T-helper 22 cell (primary cell): ENCODE measurements at places on chromosomes 5 and 9.

DNA sequence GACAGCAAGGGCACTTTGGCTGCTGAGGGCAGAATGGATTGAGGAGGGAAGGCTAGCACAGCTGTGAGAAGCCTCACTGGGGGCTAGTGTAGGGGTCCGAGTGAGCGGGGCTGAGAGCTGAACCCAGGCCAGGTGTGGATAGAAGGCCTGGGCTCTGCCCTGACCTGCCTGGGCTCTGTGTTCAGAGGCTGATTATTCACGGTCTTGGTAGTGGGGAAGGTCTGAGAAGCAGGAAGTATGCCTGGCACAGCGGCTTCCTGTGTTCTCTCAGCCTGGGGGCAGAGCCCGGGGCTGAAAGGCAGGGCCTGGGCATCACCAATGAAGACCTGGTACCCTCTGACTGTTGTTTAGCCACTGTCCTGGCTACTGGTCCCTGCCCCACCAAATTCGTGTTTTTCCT lies 136.4 kb upstream of the TBC1D2 start:
- no peak for DNase-seq

GRCh38 chr9:82597241-82598203 lies 465.4 kb downstream of the RASEF start:
- DNase-seq: no peak

- DNase-seq: no peak
Observed at GRCh38 chr5:150291388-150292385, 2.1 kb upstream of the CAMK2A start.

- DNase-seq: no peak
Observed at GRCh38 chr9:82586918-82587356, 476.0 kb downstream of the RASEF start.

DNA sequence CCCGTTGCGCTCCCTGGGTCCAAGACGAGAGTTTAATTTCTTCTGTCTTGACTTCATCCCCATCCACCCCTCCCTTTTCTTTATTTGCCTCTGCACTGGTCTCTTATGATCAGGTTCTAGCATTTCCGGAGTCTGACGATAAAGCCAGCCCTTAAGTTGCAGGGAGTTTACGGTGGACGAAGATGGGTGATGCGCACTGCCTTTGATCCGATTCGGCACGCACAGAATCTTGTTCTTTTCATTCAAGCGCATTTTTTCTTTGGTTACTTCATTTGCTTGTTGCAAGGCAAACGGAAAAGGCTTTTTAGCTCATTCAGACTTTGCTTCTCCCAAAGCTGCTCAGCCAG lies 488 bp upstream of the MCTP1 start:
- DNase-seq: no peak

DNA sequence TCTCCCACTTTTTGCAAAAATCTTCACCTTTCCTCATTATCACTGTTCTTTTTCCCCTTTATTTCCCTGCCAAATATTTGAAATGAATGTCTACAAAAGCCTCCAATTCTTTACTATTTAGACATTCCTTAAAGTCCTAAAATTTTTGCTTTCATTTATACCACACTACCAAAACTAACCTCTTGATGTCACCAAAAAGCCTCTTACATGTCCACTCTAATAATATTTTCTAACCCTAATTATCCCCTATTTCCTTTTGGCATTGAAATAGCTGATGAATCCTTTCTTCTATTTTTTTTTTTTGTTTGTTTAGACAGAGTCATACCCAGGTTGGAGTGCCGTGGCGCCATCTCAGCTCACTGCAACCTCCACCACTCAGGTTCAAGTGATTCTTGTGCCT lies 32.3 kb upstream of the NRG2 start:
- DNase-seq: no peak

DNA sequence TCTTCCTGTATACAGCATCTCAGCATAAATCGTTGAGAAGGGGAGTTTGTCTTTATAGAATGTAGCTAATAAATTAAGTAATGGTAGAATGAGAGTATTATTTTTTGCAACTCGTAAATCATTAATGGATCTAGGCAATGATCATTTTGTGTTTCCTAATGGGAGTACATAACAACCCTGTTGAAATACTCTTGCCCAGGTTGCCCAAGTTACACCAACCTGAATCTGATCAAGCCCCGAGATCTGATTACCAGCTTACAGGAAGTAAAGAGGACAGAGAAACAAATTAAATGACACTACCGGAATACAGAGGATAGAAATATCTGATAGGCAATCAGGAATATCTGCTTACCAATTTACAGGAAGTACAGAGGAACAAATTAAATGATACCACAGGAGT lies 107.3 kb downstream of the AOPEP start:
- DNase-seq: no peak

- DNase-seq: no peak
Observed at GRCh38 chr5:114999176-114999575, 170.5 kb downstream of the TRIM36 start.

- no peak for DNase-seq
Observed at GRCh38 chr5:128303593-128303992, 220.0 kb downstream of the SLC12A2 start.

GRCh38 chr9:23081377-23081776 lies 634.8 kb downstream of the DMRTA1 start:
- no peak for DNase-seq

DNA sequence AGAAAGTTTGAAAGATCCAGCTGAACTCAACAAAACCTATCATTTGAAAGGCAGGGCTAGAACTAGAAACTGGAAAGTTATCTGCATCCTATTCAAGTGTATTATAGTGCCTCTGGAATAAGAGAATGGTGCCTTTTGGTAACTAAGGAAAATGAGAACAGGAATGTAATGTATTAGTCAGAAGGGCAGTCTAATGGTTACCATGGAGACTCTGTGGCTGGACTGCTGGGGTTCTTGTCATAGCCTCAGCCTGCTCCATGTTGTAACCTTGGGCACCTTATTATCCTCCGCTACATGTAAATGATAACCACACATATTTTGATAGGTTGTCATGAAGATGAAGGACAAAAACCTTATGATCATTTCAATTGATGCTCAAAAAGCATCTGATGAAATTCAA lies 24.6 kb upstream of the IFNB1 start:
- DNase-seq: no peak

DNA sequence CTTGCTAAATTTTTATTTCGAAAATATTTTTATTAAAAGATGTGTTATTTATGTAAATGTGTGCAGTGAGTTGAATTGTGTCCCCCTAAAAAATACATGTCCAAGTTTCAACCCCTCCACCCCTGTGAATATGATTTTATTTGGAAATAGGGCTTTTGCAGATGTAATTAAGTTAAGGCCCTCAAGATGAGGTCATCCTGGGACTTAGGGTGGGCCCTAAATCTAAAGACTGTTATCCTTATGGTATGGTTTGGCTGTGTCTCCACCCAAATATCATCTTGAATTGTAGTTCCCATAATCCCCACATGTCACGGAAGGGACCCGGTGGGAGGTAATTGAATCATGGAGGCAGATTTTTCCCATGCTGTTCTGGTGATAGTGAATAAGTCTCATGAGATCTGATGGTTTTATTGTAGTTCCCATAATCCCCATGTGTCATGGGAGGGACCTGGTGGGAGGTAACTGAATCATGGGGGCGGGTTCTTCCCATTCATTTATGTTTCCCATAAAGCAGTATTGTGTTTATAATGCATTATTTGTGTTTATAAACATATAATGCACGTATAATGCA lies 1.5 kb upstream of the TMED7 start:
- no peak for DNase-seq

DNA sequence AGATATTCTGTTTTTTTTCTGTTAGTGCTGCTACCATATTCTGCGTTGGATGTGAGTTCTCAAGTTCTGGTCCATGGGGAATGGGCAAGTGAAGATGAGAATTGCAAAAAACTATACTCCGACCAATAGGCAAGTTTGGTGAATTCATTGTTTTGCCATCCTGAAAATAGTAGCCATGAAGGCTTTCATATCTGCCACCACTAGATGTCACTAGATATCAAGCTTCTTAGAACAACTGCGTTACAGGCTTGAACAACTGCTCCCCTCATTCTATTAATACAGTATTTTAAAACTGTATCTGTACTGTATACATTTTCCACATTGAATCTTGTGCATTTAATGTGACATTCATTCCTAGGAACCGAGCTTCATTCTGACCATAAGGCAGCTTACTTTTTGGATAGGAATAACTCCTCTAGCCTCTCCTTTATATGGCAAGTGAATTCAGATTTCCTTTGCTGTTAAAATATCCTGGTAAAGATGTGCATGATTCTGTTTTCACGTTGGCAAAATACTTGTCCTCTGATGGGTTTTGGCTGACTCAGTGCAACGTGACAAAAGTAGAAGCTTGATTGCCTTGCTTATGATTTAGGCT lies 163.6 kb downstream of the SREK1 start:
- DNase-seq: no peak

DNA sequence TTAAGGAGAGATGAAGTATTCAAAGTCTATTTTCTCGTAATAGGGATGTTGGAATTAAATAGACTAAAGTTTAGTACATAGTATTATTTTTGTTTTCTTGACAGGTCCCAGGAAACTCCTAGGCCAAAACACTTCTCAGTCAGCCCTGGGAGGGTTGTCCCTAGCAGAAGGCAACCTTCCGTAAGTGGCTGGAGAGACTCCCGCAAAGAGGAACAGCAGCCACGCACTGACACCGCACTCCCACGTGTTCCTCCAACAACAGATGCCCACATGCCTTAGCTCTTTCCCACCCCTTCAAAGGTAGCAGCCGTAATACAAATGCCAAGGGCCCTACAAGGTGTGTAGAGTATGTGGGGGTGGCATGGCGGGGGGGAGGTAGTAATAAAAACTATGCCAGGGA lies 28.4 kb downstream of the PCDHGC5 start:
- no peak for DNase-seq

GRCh38 chr5:150613991-150614660 lies 26.3 kb upstream of the SYNPO start:
- DNase-seq: no peak

- no peak for DNase-seq
Observed at GRCh38 chr9:115226152-115226551, 108.2 kb upstream of the TNC start.

- no peak for DNase-seq
Observed at GRCh38 chr5:62568800-62569432, 9.7 kb upstream of the LRRC70 start.

DNA sequence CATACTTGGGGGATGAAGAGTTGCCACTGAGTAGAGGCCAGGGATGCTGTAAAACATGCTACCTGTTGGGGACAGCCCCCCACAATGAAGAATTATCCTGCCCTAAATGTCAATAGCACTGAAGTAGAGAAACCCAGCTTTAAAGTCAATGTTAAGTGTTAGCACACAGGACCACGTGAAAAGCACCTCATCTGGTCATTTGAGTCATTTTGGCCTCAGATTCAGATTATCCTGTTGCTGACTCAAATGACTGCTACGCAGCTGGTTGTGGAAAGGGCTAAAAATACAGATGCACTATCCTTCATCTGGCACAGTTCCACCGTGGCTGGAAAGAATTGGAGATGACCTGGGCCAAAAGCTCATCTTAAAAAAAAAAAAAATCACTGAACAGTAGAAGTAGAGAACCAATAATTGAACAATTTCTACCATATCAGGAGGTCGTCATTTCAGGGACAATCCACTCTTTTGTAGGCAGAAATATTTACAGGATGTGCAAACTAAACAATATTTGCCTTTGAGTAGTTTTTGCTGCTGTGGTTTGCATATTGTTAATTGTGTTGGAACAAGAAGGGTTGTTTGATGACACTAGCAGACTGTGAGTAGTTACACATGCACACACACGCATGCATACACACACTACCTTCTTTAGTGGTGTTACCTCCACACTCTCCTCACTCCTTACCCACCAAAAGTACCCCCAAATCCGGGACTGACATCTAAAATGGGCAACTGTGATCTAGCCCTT lies 195.3 kb upstream of the KLF9 start:
- DNase-seq: no peak

DNA sequence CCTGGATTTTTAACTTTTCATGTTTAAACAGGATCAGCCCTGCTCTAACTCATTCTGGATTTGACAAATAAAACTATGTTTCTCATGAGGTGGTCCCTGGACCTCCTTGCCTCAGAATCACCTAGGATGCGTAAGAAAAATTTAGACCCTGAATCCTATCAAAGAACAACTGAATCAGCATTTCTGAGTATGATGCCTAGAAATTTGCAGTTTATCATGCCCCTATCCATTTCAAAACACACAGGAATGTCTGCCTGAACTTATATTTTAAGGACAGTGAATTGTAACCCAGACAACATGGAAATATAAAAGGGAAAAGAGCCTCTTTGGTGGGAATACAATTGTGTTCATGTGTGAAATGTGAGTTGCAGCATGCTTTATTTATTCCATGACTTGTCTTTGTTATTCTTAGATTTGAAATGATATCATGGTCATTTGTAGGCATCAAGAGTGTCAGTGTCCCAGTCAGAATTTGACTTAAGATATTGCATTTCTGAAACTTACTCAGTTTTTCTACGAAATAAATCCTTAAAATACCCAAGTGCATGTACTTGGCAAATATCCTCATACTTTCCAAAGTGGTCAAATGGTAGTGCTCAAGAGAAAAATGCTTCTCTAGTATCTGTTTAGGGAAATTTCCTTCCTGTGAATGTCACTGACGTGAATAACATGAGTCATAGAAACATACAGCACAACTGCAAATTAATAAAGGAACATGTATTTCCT lies 144.3 kb downstream of the GIN1 start:
- no peak for DNase-seq

DNA sequence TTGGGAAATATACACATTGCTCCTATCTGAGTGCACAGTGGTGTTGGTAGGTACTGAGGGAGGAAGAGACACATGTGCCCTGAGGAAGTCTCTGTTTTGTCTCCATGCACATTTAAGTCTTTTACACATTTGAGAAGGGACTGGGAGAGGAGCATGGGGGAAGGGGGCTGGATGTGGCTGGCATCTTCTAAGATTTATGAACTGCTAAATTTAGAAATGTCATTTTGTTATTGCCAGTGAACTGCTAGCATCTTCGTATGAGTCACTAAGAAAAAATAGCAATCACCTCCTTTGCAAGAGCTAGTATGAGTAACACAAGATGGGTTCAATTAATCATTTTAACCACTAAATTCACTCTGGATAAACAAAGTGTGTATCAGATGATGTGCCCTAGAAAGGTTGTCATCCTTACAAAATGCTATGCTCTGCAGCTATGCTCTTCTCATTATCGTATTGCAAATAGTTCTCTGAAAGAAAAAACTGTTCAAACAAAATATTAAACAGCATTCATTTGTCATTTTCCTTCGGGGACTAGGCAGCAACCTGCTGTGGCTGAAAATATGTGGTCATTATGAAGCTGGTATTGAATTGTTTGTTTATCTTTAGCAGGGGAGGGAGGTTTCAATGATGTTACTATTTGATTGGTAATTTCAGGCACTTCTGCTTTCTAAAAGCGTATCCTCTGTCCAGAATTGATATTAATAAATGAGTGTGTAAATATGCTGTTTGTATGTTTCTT lies 236.5 kb downstream of the DMRTA1 start:
- DNase-seq: no peak
